HAP-1 (cell line): ENCODE measurements at places on chromosomes 12 and 14.

DNA sequence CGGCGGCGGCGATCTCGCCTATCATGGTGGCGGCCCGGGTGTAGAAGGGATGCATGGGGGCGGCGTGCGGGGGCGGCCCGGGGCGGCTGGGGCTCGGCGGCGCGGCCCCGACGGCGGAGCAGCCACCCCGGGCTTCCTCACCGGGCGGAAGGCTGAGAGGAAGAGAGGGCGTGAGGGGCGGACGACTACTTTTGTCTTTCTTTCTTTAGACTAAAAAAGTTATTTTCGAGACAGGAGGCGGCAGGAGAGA lies 240 bp downstream of the BTG1 start:
- no peak for DNase-seq

GRCh38 chr12:104910196-104910840 lies 47.8 kb downstream of the SLC41A2 start:
- peak; percentile 55 for DNase-seq

DNA sequence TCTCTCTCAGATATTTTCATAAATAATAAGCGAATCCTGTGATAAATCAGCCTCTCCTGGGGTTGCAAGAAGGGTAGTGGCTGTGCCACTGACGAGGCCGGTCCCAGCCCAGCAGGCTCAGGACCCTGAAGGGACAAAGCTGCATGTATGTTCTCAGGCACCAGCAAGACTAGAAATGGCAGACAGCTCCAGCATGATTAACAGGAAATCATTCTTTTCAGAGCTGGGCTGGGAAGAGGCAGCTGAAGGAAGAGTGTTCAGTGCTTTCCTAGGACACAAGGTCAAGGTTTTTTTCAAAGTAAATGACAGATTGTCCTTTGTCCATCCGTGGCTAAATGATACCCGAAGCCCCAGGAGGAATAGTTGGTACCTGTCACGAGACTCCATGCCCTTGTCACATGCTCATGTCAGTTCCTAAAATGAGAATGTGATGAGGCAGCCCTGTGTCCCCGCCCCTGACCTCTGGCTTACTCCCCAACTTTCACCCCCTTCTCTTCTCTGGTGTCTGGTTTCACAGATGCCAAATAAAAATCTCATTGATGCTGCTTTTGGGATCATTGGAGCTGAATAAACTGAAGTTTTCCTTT lies 65.1 kb downstream of the PPP1R36 start:
- no peak for DNase-seq

DNA sequence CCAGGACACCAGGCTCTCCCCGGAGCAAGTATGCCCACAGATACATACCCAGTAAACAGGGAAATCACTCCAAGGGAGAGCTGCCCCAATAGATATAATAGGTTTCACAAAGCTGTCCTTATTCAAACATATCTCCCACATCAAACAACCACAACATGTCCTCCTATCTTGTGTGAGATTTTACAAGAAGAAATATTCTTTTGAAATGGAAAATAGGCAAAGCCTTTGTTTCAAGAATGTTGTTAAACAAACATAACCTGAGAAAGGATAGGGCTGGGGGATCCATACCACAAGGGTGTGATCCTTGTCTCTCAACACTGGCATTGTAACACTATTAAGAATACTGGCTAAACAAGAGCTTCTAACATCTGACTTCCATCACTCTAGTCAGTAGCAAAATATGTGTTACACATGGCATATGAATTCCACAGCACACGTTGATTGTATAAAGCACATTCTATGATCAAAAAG lies 32.9 kb downstream of the LGR5 start:
- DNase-seq, result peak; percentile 2

DNA sequence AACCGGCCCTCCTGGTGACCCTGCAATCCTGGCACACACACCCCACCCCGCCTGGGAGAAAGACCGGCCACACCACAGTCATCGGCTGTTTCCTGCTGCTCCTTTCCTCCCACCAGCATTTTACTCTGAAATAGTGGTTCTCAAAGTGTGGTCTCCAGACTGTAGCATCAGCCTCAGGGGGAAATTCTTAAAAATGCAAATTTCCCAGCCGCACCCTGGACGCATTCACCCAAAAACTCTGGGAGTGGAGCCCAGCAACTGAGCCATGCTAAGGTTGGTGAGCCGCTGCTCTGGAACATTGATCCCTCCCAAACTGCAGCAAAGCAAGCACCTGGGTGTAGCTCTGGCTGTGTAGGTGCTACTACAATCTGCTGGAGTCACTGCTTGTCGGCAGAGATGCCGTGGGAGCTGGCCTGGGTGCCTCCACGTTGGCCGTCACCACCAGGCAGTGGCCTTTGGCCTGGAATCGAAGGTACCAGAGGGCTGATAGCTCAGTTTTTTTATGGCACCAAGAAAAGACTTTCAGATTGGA lies 38.4 kb upstream of the BCL2L14 start:
- no peak for DNase-seq

GRCh38 chr14:58133739-58134138 lies 18.3 kb downstream of the ARMH4 start:
- no peak for DNase-seq

DNA sequence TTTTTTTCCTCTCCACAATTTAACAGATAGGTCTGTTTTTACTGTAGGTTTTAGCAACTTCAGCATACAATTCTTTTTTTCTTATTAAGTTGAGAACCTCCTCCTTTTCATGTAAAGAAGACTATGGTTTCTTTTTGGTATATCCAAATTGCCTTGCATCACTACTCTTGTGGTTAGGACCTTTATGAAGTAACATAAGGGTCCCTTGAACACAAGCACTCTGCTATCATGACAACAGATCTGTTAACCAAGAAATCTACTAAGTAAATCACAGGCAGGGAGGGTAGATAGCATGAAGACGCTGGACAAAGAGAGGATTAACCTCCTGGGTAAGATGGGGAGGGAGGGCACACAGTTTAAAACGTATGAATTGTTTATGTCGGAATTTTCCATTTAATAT lies 380.6 kb downstream of the CCDC91 start:
- no peak for DNase-seq

DNA sequence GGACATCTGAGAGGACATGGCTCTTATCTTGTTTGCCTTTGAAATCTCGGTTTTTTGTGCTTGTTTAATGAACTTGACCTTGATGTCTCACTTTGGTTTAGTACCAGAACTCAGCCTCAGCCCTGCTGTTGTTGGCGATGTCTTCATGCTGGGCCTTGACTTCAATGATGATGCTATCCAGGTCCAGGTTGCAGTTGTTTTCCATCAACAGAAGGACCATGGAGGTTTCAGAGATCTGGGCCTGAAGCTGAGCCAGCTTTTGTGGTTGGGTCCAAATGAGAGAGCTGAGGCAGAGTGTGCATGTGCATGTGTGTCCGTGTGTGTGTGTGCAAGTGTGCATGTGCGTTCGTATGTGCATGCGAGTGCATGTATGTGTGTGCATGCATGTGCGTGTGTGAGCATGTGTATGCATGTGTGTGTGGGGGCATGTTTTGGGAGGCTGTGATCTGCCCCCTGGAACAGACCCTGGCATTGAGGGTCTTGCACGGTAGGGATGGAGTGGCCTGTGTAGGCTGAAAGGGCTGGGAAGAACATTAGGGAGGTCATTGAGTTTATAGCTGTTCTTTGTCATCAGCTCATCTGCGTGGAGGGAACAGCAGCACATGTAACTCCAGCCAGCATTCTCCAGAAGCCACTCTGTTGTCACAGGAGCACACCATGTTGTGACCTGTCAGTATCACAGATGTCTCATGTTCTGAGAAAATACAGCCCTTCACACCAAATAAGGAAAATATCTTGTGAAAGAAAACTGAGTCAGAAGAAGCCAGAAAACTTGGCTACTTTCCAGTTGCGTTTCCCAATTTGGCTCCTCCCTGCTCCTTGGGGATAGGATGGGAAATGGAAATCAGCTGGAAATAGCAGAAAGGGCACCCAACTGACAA lies 10.0 kb upstream of the KRT82 start:
- no peak for DNase-seq

- DNase-seq, result peak; percentile 55
These were observed 3.9 kb downstream of the CTDSP2 start for GRCh38 chr12:57842342-57843294.

DNA sequence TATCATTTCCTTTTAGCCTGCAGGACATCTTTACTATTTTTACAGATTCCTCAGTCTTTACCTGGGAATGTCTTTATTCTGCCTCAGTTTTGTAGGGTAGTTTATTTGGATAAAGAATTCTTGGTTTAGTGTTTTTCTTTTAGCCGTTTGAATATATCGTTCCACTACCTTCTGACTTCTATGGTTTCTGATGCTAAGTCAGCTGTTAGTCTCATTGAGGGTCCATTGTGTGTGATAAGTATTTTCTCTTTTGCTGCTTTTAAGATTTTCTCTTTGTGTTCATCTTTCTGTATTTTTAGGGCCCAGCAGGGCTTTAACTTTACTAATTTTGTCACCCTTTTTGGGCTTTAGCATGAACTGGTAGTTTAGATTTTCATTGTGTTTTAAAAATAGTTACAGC lies 113.5 kb downstream of the MNAT1 start:
- no peak for DNase-seq

GRCh38 chr12:96120359-96121100 lies 73.6 kb upstream of the ELK3 start:
- no peak for DNase-seq

GRCh38 chr12:82600379-82600778 lies 86.3 kb upstream of the TMTC2 start:
- DNase-seq, result no peak
